Prostate gland (tissue), 2 donors: ENCODE measurements at places on chromosomes 4 and X. TPM values are rescaled to one million over a fixed set of nuclear protein-coding genes. Genes with fewer than 3 reads are reported as not detected.

Gene PDGFRA
- 5.8 TPM for total RNA-seq

Gene AMOT
- total RNA-seq, result 27.9 TPM

Gene EOLA2
- 30.2 TPM for total RNA-seq

Gene KCTD8
- 1.9 TPM for total RNA-seq

Gene UNC5C
- 1.8 TPM for total RNA-seq

Gene HSFX3
- total RNA-seq, result 0.50 TPM

Gene CENPVL1
- 3.0 TPM for total RNA-seq

Gene OPN1LW
- total RNA-seq, result not detected

Gene PRKX
- 17.7 TPM for total RNA-seq

Gene TMSB15C
- total RNA-seq, result 6.4 TPM

Gene CFAP47
- total RNA-seq, result 0.45 TPM

Gene TCP11X2
- total RNA-seq, result not detected

Gene SSX3
- total RNA-seq, result 4.1 TPM

Gene ETDB
- total RNA-seq, result not detected

Gene REELD1
- total RNA-seq, result 1.1 TPM

Gene PLXNB3
- total RNA-seq, result 20.9 TPM

Gene RIBC1
- 5.4 TPM for total RNA-seq

Gene PDCL2
- not detected for total RNA-seq

Gene FREM3
- total RNA-seq, result not detected

Gene GLRA3
- total RNA-seq, result 0.17 TPM

Gene RAB28
- total RNA-seq, result 19.7 TPM

Gene TMEM31
- total RNA-seq, result not detected

Gene METTL14
- 38.1 TPM for total RNA-seq

Gene POU3F4
- total RNA-seq, result not detected

Gene MAGT1
- 79.4 TPM for total RNA-seq

Gene CLDN2
- not detected for total RNA-seq

Gene ING2
- 23.1 TPM for total RNA-seq

Gene SMPX
- not detected for total RNA-seq

Gene FAM3A
- total RNA-seq, result 52.0 TPM
